ENCODE measurements at places on chromosomes 3 and 15. TPM values are rescaled to one million over a fixed set of nuclear protein-coding genes. Genes with fewer than 3 reads are reported as not detected.

- H3K27me3 ChIP-seq = peaks cover 22% of the 10 kb centered on the region
- H3K4me1 ChIP-seq = no peaks in the 10 kb centered on the region
- no peak overlapping the region for H3K27ac ChIP-seq
- no peak overlapping the region for H3K4me3 ChIP-seq
Measured at GRCh38 chr3:65330072-65330471, 642.3 kb upstream of the ADAMTS9 start.

DNA sequence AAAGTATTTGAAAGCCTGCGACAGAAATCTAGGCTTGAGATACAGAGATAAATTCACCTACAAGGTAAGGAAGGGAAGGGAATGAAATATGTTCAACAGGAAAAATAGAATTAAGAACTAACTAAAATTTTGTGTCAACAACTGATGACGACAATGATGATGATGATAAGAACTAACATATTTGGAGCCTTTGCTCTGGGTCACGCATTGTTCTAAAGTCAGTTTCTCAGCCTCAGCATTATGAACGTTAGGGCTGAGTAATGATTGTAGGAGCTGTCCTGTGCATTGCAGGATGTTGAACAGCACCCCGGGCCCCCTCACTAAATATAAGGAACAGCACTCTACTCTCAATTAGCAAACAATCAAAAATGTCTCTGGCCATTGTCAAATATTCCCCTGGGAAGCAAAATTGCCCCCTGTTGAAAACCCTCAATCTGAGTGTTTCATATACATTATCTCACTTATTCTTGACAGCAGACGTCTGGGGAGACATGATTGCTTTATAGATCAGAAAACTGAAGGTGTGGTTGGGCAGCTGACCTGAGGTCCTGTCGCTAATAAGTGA is 88.5 kb downstream of the ERC2 start:
- H3K4me3 ChIP-seq = no peak overlapping the region
- H3K36me3 ChIP-seq = no peaks in the 10 kb centered on the region
- H3K27ac ChIP-seq = no peak overlapping the region
- DNase-seq = no peak
- no peaks in the 10 kb centered on the region for H3K27me3 ChIP-seq

DNA sequence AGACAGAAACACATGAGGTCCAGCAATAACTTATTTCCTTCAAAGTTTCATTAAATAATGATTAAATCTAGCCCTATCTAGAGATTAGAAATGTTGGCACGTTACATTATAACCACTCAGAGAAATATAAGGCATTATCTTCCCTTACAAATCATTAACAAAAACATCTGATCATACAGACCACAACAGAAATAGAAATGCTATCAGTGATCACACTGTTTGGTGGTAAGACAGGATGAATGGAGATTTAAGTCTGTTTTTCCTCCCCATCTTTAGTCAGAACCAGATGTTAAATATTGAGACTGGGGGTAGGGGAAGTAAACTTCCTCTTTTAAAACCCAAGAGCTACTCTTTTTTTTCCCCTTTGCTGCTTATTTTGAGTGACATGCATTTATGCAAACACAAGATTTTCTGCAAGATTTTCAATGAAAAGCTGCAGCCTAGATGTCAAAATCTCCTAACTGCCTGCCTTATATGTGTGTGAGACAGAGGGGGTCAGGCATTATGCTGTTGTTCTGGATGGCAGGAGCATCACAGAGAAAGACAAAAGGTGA is 70.4 kb downstream of the CBLB start:
- peaks cover 2% of the 10 kb centered on the region for H3K4me1 ChIP-seq
- no peaks in the 10 kb centered on the region for H3K27me3 ChIP-seq
- H3K27ac ChIP-seq = no peak overlapping the region
- no peak for DNase-seq

GRCh38 chr15:36284911-36285310 is 294.5 kb upstream of the CDIN1 start:
- no peaks in the 10 kb centered on the region for H3K4me1 ChIP-seq
- no peak overlapping the region for H3K4me3 ChIP-seq
- no peak for DNase-seq
- H3K27ac ChIP-seq = no peak overlapping the region
- H3K27me3 ChIP-seq = no peaks in the 10 kb centered on the region

The CP gene
- 0.28 TPM for total RNA-seq

The ABHD17C gene
- total RNA-seq = 5.4 TPM

The LRRC2 gene
- 4.7 TPM for total RNA-seq
